Memory B cell (primary cell): ENCODE measurements at places on chromosomes 2 and 18.
A peak's percentile ranks its signal among the peaks of the same experiment; 100 is the strongest.

DNA sequence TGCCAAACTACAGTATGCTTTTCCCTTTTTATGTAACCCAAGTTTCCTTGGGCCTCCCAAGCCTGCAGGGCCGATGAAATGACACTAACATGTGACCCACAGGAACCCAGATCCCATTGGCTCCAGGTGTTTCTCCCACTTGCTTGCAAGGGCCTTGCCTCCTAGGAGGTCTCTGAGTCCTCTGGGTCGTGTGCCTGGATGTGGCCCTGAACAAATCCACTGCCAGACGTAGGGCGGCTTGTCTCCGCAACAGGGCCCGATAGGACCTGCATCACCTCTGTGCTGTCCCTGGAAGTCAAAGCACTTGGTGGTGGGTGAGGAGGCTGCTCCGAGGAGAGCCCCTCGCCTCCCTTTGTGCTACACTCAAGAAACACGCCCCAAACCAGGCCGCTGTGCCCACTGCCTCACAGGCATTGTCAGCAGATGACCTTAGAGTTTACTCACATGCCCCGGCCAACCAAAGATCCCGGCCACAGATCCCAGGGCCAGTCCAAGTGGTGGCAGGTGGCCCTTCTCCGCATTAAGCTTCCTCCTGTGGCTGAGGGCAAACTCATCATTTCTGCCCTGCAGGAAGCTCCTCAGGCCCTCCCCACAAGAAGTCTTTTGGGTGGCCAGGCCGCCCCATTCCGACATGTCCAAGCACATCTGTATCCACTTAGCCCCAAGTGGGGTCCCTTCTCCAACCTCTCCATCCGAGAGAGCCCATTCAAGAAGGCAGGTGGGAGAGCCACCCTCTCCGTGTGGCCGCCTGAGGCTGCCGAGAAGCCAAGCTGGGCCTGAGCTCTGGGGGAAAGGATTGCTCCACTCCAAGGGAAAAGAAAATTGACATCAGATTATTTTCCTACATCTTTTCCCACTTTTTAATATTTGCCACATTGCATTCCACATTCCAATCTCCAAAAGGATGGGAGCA lies 76.7 kb downstream of the GFPT1 start:
- DNase-seq: no peak

DNA sequence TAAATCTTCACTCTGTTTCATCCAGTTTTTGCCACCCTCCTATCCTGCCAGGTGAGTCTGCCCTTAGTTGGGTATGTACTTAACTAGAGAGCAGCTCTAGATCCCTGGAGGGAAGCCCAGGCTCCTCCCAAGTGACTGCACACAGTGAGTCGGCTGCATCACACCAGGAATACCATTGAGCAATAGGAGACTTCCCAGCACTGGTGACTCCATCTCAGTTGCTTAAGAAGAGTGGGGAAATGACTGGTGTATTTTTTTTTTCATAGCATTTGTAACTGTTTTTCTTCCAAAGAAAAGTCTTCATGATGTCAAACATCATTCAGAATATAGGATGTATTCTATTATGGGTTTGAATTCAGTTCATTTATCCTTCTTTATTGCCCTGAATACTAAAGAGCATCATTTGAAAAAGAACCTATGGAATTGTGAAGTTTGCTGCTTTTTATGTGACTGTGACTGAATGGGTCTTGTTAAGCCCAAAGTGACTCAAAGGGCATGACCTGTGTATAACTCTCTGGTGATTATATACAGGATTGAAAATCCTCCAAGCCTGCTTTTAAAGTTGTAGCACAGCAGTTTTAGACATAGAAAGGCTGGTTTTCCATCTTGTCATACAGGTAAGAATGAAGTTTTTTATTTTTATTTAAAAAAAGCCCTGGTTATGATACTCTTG lies 84.3 kb downstream of the MAP3K20 start:
- no peak for DNase-seq

GRCh38 chr2:199485732-199486335 lies 28.1 kb upstream of the SATB2 start:
- DNase-seq: no peak

DNA sequence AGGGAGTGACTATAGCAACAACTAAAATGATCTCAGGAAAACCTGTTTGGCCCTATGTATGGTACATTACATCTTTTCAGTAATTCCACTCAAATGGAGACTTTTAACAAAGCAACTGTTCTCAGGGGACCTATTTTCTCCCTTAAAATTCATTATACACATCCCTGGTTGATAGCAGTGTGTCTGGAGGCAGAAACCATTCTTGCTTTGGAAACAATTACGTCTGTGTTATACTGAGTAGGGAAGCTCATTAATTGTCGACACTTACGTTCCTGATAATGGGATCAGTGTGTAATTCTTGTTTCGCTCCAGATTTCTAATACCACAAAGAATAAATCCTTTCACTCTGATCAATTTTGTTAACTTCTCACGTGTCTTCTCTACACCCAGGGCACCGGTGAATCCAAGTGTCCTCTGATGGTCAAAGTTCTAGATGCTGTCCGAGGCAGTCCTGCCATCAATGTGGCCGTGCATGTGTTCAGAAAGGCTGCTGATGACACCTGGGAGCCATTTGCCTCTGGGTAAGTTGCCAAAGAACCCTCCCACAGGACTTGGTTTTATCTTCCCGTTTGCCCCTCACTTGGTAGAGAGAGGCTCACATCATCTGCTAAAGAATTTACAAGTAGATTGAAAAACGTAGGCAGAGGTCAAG lies 955 bp downstream of the TTR start:
- no peak for DNase-seq

- no peak for DNase-seq
Observed at GRCh38 chr2:60858897-60859311, 22.5 kb upstream of the REL start.

- DNase-seq: no peak
Observed at GRCh38 chr2:63029058-63029457, 21.6 kb upstream of the OTX1 start.

GRCh38 chr2:133836691-133837345 lies 268.6 kb upstream of the NCKAP5 start:
- no peak for DNase-seq

- DNase-seq: no peak
Observed at GRCh38 chr2:68721482-68722101, 13.0 kb upstream of the ARHGAP25 start.

GRCh38 chr2:96806468-96807126 lies 9.5 kb upstream of the CNNM3 start:
- DNase-seq: peak; percentile 49

GRCh38 chr18:49479381-49480137 lies 7.5 kb downstream of the C18orf32 start:
- DNase-seq: no peak

DNA sequence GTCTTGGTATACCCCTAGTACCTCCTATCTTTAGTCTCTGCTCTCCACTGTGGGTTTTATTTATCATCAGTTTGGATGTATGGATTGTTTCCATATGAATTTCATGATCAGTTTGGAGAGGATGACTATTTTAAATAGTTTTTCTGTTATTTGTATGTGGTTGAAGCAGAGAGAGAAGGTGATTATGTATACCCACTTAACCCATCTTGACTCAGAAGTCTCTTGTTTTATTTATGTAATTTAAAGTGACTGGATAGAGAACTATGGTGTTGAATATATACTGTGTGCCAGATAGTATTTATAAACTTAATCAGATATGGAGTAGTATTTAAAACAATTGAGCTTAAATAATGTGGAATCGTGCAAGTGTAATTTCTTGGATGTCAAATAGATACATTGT lies 39.9 kb downstream of the SMAD4 start:
- no peak for DNase-seq
